ENCODE measurements at places on chromosomes 12 and 14.

GRCh38 chr14:59394268-59394667 is 70.9 kb downstream of the GPR135 start:
- no peak for DNase-seq

DNA sequence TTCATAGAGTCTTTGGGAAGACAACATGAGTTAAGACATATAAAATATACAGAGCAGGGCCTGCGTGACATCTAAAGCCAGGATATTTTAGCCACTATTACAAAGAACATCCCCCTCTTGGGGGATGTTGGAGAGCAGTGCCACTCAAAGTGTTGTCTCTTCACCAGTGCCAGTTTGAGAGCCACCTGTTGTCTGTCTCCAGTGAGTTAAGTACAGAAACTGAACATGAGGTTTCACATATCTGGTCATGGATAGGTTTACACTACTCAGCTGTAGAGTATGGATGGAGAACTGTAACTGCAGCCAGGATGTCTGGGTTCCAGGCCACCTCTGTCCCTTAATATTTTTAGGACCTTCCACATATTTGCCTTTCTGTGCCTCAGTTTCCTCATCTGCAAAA is 39.1 kb downstream of the RNFT2 start:
- DNase-seq = no peak

GRCh38 chr12:110627500-110628195 is 13.7 kb downstream of the TCTN1 start:
- DNase-seq = no peak

GRCh38 chr14:97543221-97543620 is 746.0 kb downstream of the VRK1 start:
- no peak for DNase-seq

GRCh38 chr12:13135371-13136178 is 32.1 kb upstream of the GSG1 start:
- no peak for DNase-seq

DNA sequence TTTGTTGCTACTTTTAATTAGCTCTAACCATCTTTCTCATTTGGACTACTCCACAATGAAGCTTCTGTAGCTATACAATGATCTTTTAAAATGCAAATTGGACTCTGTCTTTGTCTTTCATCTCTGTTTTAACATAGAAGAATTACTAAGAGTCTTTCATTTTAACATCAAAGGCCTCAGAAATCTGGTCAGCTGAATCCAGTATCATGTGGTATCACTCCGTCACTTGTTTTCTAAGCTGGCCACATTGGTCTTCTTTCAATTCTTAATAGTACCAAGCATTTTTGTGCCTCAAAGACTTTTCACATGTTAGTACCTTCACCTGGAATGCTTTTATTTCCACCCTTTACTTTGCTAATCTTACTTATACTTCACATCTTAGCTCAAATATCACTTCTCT is 95.5 kb upstream of the SLC16A7 start:
- no peak for DNase-seq

GRCh38 chr12:54429014-54429471 is 10.0 kb upstream of the ITGA5 start:
- DNase-seq = no peak

- DNase-seq = no peak
These were observed 116.8 kb downstream of the DAAM1 start for GRCh38 chr14:59305231-59305630.

GRCh38 chr14:81366214-81366613 is 33.9 kb downstream of the STON2 start:
- DNase-seq = no peak

GRCh38 chr14:55577229-55577628 is 2.8 kb upstream of the KTN1 start:
- DNase-seq = no peak

DNA sequence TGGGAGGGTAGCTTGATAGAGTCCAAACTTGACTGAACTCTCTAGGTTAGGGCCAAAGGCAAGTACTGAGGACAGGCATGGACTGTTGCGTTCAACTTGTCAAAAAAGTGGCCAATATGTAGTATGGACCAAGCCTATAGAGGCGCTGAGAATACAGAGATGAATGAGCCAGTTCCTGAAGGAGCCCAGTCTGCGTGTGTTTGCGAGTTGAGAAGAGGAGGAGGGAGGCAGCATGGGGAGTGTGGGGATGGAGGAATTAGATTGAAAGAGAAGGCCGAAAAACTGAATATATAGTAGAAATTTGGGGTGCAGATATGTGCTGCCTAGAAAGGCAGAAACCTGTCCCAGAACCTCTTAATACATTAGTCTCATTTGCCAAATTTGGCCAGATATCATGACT is 412.4 kb downstream of the PCNX1 start:
- no peak for DNase-seq

DNA sequence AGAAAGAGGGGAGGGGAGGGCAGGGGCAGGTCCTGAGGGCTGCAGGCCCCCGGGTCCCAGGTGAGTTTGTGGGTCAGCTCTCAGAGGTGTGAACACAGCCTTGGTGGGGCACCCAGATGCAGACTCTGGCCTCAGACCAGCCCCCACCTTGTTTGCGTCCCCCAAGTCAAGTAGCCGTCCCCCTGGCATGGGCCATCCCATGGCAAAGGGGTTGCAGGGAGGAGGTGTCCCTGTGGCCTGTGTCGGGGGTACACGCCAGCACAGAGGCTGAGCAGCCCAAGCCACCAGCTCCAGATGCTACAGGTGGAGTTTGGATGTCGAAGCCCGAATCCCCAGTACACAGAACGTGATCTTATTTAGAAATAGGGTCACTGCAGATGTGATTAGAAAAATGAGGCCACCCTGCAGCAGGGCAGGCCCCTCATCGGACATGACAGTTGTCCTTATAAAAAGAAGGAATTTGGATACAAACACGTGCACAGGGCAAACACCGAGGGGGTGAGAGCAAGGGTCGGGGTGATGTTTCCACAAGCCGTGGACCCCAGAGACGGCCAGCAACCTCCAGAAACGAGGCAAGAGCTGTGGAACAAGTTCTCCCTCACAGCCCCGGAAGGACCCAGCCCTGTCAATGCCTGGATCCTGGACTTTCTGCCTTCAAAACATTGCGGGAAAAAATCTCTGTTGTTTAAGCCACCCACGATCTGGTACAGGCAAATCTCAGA is 141.2 kb upstream of the C14orf180 start:
- DNase-seq = no peak

DNA sequence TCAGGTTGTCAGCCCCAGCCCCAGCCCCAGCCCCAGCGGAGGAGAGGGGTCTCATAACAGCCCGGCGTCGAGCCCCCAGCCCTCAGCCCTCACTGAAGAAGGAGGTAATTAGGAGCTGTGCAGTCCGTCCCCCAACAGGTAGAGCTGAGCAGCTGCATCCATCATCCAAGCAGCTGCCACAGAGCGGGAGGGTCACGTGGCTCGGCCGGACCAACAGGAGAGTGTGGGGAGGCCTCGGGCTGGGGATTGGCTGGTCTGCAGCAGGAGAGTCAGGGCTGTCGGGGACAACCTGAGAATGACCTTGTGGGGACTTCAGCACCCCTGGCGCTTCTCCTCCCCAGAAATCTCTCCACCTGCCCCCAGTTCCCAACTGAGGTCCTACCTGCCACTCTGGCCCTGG is 29.6 kb downstream of the SMUG1 start:
- DNase-seq = no peak

All from central memory CD4-positive, alpha-beta T cell (primary cell).